Anterior cingulate cortex (tissue), 58 donors: ENCODE measurements at places on chromosomes 5 and 9.

DNA sequence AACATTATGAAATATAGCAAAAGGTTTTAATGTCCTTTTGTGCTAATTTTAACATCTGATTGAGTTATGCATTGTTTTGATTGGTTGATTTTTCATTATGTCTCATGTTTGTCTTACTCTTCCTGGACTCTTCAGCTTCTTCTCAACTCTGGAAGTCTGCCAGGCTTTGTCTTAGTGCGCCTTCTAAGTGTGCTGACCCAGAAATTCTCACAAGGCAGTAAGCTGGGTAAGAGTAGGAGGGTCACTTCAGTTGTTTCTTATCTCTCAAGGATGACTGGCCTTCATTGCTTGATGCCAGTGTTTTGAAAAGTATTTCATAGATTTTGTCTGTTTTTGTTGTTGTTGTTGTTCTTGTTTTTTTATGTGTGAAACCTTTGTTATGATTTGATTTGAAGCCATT is 59.2 kb downstream of the RIC1 start:
- no peak for DNase-seq

GRCh38 chr5:83368319-83368718 is 103.2 kb upstream of the VCAN start:
- no peak for DNase-seq

DNA sequence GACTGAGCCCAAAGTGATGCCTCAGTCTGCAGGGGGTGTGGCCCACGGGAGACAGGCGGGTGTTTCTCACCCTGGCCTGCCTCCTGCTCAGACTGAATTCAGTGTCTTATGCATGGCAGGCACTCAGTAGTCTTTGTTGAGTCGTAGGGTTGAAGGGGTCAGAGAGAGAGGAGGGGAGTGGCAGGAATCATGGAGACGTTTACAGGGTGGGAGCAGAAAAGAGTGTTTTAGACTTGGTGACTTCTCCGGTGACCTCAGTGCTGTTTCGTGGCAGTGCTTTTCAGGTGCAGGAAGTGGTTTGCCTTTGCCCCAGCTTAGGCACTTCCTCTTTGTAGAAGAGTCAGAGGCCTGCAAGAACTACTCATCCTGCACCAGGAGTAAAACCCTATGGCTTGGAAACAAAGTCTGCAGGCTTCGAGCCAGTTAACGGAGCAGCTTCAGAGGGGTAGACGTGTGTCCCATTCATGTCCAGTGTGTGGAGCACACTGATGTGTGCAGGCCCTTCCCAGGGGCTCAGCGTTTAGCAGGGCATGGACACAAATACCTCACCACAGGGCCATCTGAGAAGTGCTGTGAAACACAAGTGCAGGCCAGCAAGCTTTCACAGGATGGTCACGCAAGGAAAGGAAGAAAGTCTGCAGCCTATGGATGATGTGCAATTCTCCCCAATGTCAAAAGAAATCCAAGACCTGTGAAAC is 24.5 kb upstream of the SEMA4D start:
- no peak for DNase-seq

- DNase-seq: no peak
Observed at GRCh38 chr5:106415541-106415940, 1255.2 kb downstream of the EFNA5 start.

GRCh38 chr9:117752894-117753293 is 48.7 kb downstream of the TLR4 start:
- DNase-seq: no peak

GRCh38 chr5:158435161-158435616 is 576.2 kb upstream of the CLINT1 start:
- DNase-seq: no peak

- DNase-seq: no peak
Observed at GRCh38 chr9:117116084-117116483, 298.8 kb downstream of the ASTN2 start.

DNA sequence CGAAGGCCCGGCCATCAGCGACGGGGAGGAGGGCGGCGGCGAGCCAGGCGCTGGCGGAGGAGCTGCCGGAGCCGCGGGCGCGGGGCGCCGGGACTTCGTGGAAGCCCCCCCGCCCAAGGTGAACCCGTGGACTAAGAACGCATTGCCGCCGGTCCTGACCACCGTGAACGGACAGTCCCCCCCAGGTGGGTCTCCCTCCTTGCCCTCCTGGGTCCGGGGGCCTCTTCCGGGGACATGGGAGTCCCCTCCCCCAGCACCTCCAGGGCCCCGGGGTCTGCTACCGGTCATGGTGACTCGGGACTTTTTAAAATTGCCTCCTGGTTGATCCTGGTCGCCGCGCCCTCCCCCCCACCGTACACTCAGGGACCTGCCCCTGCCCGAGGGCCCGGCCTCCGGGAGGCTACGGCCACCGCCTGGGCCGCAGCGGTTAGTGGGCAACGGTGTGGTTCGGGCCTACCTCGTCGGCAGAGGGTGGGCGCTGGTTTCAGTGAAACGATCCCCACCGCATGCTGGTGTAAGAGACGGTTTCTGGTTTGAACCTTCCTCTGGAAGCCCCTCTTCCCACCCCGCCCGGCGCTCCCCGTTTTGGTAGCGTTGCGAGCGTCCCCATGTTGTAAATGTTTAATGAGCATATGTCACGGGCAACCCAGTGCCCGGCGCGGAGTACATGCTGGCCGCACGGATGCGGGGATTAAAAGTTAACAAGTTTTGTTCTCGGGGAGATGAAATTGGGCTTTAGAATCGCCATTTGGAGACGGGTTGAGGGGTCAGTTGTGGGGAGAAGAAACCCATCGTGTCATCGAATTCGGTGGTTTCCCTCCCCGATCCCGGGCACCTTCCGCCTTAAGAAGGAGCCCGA is 1.1 kb downstream of the LARP1 start:
- DNase-seq: no peak

DNA sequence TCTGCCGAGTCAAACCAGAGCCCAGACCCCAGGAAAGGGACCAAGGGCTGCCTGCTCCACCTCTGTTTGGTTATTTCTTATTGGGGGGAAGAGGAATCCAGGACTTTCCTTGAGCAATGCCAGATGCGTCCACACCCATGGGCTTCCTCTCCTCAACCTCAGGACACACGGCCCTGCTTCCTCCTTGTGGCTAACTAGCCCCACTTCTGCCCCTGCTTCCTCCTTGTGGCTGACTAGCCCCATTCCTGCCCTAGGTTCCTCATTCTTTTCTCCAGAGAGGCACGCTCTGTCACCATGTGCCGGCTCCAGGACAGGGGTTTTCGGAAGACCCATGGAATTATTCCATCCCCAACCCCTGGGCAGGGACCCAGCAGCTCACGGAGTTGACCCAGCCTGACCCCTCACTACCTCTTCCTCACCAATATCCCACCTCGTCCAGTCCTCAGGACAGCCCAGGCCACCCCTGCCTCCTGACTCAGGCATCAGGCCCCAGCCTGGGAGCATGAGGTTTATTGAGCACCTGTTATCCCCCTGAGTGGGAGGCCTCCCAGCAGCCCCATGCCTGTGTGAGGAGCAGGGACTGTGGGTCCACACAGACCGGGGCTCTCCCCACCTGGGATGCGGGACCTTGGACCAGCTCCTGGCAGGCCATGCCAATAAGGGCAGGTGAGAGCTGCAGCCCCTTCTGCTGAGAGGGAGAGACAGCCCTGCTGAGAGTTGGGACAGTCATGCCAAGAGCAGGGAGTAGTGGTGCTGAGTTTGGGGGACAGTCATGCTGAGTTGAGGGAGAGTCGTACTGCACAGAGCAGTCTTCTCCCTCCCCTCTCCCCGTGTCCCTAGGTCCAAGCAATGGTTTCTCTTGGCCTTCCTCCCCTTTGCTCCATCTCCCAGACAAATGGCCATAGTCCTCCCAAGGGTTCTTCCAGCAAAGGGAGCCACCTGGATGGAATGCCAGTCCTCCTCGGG is 11.8 kb upstream of the FCN1 start:
- DNase-seq: no peak

GRCh38 chr5:6088706-6089105 is 289.6 kb downstream of the MED10 start:
- DNase-seq: no peak

GRCh38 chr9:79127661-79128060 is 444.1 kb upstream of the TLE4 start:
- DNase-seq: no peak

DNA sequence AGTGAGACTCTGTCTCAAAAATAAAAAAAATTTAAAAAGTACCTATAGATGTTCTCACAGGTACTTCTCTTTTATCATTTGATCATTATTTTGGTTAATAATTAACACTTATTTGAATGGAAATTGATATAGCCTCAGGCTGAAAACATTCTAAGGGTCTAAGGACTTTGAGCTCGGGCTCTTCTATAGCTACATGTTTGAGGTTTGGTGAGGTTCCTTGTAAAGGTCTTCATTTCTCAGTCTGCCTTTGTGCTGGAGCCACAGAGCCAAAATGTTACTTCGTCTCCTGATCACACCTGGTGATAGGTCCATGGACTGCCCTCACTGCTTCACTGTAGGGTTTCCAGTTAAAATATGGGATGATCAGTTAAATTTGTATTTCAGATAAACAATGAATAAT is 22.6 kb downstream of the ARHGEF37 start:
- no peak for DNase-seq

GRCh38 chr5:178284093-178284675 is 51.6 kb upstream of the PHYKPL start:
- DNase-seq: no peak

- no peak for DNase-seq
Observed at GRCh38 chr5:153569036-153569435, 78.6 kb downstream of the GRIA1 start.

DNA sequence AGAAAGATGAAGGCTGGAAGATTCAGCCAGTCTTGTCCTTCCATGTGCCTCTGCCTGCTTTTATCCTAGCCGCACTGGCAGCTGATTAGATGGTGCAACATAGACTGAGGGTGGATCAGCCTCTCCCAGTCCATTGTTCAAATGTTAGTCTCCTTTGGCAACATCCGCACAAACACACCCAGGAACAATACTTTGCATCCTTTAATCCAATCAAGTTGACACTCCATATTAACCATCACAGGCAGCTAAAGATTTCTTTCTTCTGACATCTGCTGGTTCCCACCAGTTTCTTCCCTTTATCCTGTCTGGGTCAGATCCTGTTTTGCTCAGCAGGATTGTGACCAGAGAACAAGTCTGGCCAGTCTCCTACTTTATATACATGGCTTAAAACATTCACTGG is 276.5 kb upstream of the TYRP1 start:
- no peak for DNase-seq

- DNase-seq: no peak
Observed at GRCh38 chr9:92189782-92190535, 74.7 kb upstream of the SPTLC1 start.

GRCh38 chr9:11016081-11016480 is 403.3 kb upstream of the PTPRD start:
- DNase-seq: no peak

- no peak for DNase-seq
Observed at GRCh38 chr9:85408494-85408893, 333.3 kb downstream of the AGTPBP1 start.

DNA sequence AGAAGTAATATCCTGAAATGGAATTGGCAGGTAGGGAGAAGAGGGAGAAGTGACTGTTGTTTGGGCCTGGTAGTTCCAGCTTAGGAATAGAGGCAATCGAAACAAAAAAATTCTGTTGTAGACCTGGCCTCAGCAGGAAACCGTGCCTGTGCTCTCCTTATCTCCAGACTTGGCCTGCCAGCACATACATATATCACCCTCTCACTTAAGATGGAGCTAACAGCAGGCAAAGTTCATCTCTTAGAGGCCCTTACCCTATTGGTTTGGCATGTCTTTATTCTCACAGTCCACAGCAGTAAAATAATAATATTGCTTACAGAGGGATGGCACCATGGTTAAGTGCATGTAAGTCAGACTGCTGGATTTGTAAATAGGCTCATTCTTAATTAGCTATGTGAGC is 19.6 kb upstream of the TNC start:
- no peak for DNase-seq

DNA sequence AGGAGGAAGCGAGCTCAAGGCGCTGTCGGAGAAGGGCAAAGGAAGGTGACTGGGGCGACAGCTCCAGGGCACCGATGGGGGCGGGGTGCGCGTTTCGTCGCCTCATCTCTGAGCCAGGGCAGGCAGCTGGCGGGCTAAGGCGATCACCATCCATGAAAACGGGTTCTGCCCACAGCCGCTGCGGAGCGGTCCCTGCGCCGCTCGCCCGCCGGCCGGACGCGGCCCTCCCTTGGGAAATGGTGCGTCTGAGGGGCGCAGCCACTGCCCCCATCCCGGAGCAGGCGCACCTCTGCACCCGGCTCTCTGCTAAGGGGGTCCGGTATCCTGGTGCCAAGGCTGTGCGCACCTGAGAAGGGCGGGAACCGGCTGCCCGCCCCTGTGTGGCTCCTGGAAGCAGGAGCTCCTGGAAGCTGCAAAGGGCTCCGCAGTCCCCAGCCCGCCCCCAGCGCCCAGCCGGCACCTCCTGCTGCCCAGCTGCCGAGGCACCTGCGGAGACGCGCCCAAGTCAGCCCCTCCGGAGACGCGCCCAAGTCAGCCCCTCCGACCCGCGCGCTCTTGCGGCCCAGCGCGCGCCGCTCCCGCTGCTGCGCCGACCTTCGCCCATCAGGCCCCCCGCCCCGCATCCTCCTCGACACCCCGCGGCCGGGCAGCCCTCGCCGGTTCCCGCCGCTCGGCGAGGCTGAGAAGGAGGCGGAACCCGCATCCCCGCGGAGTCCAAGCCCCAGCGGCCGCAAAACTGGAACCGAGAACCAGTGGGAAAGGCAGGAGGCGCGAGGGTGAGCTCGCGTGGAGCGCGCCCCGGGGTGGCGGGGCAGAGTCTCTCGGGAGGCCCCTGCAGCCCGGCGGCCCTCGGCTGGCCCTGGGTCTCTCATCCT is 757 bp downstream of the ANKRD34B start:
- DNase-seq: no peak

DNA sequence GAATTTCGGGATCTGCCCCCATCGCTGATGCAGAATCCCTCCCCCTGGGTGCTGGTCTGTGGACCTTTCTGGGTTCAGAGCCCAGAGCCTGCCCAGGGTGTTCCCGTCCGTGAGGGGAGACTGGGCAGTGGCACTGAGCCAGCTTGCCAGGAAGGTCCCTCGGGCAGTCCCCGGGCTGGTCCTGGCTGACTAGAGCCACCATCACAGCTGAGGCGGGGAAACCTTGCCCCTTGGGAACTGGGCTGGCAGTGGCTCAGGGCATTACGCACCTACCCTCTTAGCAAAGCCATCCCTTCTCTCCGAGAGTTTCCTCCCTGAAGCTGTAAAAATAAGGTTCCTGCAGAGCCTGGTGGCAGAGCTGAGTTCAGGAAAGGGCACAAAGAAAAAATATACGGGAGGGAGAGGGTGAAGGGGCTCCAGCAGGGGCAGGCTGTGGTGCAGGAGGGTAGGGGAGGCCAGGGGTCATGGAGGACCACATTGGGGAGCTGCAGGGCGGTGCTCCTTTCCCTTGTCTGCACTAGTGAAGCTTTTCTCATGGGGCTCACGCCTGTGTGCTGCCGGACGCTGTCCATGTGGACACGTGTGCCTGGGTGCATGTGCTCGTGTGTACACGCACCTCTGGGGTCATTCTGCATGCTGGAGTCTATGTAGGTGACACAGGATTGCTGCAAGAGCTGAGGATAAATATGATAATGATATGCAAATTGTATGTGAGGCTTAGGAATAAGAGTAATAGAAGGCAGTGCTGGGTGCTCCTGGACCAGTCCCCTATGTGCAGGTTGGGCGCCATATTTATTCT is 118.9 kb downstream of the LHX2 start:
- no peak for DNase-seq
